ENCODE measurements at places on chromosomes 2 and 18. TPM values are rescaled to one million over a fixed set of nuclear protein-coding genes. Genes with fewer than 3 reads are reported as not detected.

DNA sequence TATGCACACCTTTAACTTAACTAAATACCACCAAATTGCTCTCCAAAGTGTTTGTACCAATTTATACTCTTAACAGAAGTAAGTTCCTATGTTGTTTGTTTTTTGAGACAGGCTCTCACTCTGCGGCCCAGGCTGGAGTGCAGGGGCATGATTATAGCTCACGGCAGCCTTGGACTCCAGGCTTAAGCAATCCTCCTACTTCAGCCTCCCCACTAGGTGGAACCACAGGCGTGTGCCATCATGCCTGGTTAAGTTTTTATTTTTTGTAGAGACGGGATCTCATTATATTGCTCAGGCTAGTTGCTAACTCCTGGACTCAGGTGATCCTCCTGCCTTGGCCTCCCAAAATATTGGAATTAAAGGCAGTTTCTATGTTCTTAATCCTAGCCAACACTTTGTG, 13.1 kb upstream of the NAB1 start:
- no peak for DNase-seq

GRCh38 chr2:46657042-46657504, 177.7 kb downstream of the TMEM247 start:
- DNase-seq, result no peak

RBM43 gene
- 1.6 TPM for total RNA-seq

GPR75 gene
- 2.5 TPM for total RNA-seq

DNA sequence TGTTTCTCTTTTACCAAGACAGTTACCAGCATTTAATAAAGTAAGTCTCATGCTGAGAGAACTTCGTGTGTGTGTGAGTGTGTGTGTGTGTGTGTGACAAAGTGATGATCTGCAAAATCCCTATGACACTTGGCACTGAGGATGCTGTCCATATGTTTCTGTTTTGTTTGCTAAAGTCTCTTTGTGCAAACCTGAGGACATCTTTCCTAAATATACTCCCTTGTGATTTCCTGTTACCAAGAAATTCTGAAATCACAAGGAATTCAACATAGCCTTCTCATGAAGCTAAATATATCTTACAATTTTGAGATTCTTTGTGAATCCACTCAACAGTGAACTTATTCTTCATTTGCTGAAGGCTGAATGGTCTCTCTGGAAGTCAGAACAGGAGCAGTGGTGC, 1359.7 kb upstream of the NRXN1 start:
- DNase-seq, result no peak

SCYGR8 gene
- total RNA-seq, result not detected

GPR35 gene
- 0.86 TPM for total RNA-seq

DNA sequence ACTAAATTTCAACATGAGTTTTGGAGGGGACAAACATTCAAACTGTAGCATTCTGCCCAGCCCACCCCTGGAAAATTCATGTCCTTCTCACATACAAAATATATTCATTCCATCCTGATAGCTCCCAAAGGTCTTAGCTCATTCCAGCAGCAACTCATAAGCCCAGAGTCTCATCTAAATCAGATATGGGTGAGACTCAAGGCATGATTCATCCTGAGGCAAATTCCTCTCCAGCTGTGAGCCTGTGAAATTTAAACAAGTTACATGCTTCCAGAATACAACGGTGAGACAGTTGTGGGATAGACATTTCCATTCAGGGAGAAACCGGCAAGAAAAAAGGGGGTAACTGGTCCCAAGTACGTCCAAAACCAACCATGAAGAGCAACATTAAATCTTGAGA, 43.5 kb upstream of the FAHD2A start:
- DNase-seq, result no peak

GRCh38 chr2:10658914-10659257, 30.9 kb downstream of the NOL10 start:
- no peak for DNase-seq

GRCh38 chr2:33272001-33272400, 204.4 kb upstream of the RASGRP3 start:
- DNase-seq, result no peak

GRCh38 chr2:96207774-96208142, 869 bp downstream of the STARD7 start:
- DNase-seq, result no peak
